ENCODE measurements at places on chromosomes 1 and 21.
A peak's percentile ranks its signal among the peaks of the same experiment; 100 is the strongest.

DNA sequence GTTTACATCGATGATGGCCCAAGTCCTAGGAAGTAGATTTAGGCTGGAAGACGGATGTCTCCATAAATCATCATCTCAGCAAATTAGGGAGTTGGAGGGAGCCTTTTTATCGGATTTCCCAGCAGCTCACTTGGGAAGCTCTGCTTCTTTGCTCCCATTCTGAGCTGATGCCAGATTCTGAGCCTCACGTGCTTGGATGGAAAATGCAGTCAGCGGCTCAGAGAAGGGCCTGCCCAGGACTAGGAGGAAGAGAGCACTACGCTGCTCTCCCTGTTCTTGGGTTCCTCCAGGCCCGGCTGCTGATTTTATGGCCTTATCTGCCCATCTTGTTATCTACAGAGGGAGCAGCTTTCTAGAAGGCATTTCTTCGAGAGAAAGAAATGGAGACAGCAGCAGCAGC, 42.0 kb downstream of the UBIAD1 start:
- DNase-seq, result no peak

GRCh38 chr1:81681601-81682266, 119.0 kb upstream of the ADGRL2 start:
- no peak for DNase-seq

GRCh38 chr1:7557301-7557891, 213.7 kb upstream of the VAMP3 start:
- no peak for DNase-seq

GRCh38 chr21:34219334-34220060, 144.3 kb upstream of the KCNE2 start:
- no peak for DNase-seq

- DNase-seq, result no peak
Observed at GRCh38 chr1:24992761-24993211, 62.7 kb upstream of the RUNX3 start.

DNA sequence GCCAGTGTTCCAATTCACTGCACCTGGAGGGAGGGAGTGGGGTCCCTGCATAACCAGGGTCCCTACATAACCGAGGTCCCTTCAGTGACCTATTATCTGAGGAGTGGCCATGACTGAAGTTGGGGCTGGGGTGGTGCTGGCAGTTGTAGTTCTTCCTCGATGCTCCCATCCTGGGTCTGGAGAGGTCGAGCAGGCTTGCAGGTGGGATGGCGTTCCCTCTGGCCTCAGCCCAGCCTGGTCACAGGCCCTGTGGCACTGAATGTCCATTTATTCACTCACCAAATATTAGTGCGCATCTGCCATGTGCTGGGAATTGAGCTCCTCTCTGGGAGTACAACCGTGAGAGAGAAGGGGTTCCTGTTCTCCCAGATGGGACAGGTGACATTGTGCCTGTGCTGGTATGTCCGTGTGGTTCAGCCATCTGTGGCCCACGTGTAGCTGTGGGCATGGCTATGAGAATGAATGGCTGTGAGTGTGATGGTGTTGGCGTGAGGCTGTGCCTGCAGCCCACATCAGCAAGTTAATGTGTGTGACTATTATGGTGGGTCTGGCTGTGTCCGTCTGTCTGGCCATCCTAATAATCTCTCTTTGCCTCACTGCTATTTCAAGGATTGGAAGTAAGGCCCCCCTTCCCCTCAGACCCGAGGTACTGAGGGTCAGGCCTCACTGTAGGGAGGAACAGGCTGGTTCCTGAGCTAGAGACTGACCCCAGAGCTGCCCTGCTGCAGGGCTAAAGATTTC, 3.9 kb upstream of the SLC6A9 start:
- DNase-seq, result no peak

- DNase-seq, result no peak
Observed at GRCh38 chr1:177092001-177092400, 72.5 kb downstream of the ASTN1 start.

DNA sequence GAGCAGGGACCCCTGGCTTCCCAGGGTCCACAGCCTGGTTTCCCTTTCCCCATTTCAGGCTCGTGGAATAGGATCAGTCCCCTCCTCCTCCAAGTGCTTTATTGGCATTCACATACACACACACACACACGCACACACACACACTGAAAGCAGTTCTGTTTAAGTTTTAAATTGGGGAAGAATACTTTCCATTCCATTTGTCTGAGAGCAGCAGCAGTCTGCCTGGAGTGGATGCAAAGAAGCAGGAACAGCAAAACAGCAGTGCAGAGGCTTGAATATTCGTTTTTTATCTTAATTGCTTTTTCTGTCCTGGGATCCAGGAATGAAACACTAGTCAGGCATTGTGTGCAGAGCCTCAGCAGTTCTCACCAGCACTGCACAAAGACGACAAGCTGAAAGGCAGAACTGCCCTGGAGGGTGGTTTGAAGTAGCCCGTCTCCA, 7.1 kb downstream of the CYB561D1 start:
- no peak for DNase-seq

- DNase-seq, result no peak
Observed at GRCh38 chr1:46539972-46540371, 11.5 kb downstream of the KNCN start.

DNA sequence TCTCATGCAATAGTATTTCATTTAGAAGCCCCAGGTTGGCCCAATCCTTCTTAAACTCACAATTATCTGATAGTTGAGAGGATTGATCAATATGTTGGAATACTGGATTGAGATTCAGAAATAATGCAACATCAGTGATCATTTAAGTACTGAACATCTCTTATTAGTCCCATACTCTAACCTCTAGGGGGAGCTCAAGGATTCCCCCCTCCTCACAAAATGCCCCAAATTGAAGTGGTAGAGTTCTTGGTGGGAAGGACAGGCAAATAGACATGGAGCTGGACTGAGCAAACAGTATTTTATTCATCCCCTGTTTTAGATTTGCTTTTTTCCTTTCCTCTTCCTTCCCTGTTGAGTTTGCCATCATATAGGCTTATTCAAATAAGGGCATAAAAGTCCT, 62.8 kb downstream of the NGF start:
- peak; percentile 16 for DNase-seq

DNA sequence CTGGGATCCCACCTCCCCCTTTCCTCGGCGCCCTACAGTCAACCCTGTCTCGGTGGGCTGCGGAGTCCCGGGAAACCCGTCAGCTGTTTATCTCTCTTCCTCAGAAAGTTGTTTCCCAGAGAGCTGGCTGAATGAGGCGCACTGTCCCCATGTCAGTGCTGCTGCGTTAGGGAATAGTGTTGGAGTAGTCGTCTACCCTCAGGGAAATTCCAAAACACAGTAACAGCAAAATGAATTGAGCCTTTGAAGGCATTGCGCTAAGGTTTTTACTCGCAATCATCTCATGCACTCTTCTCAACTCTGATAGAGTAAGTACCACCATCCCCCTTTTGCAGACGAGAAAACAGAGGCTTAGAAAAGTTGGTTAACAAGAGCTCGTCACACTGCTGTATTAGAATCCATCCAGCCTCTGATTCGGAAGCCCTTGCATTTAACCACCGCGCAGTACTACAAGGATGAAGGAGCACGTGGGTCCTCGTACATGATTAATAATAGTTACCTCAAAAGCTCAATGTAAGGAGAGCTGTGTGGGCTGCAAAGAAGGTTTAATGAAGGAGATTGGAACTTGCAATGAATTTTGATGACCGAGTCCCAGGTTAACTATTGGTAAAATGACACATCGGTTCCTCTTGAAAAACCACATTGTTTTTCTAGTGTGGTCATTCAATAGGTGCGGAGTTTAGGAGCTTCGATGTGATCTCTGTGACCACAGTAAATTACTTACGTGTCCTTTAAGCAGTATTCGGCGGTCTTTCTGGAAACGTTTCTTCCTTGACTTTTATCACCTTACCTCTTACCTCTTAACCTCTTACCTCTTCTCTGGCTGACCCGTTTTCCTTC, 788 bp upstream of the EDEM3 start:
- DNase-seq, result no peak

DNA sequence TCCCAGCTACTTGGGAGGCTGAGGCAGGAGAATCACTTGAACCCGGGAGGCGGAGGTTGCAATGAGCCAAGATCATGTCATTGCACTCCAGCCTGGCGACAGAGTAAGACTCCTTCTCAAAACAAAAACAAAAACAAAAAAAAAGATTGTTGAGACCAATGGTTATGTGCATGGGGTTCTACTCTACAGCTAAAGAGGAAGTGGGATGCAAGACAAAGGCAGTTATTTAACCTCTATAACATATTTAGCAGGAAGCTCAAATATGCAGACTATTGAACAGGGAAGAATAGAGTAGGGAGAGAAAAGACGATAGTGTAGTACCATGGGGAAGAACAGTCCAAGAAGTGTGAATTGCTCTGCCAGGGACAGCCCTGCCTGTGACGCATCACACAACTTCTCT, 227.7 kb downstream of the SMYD3 start:
- no peak for DNase-seq

- no peak for DNase-seq
Observed at GRCh38 chr1:11354893-11355553, 82.0 kb downstream of the UBIAD1 start.

GRCh38 chr1:15531003-15531402, 4.4 kb downstream of the DNAJC16 start:
- DNase-seq, result no peak

DNA sequence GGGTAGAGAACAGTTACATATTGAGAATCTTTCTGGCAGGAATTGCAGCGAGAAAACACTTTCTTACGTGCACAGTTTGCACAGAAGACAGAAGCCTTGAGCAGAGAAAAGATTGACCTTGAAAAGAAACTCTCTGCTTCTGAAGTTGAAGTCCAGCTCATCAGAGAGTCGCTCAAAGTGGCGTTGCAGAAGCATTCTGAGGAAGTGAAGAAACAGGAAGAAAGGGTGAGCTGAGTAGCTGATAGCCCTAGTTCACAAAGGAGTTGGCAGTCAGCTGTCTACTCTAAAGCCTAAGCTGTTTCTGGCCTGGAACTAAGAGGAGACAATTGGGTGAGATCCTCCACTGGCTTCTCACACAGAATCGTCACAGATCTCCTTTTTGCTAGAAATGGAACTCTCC, 20.3 kb upstream of the SH3BGRL3 start:
- no peak for DNase-seq

GRCh38 chr1:1758059-1758621, 20.1 kb downstream of the NADK start:
- no peak for DNase-seq

Data from NCI-H187 treated with DMSO at 0.1 percent for 48 hours (cell line).